Esophagus muscularis mucosa (tissue), 4 donors: ENCODE measurements at places on chromosomes 5 and 9.

DNA sequence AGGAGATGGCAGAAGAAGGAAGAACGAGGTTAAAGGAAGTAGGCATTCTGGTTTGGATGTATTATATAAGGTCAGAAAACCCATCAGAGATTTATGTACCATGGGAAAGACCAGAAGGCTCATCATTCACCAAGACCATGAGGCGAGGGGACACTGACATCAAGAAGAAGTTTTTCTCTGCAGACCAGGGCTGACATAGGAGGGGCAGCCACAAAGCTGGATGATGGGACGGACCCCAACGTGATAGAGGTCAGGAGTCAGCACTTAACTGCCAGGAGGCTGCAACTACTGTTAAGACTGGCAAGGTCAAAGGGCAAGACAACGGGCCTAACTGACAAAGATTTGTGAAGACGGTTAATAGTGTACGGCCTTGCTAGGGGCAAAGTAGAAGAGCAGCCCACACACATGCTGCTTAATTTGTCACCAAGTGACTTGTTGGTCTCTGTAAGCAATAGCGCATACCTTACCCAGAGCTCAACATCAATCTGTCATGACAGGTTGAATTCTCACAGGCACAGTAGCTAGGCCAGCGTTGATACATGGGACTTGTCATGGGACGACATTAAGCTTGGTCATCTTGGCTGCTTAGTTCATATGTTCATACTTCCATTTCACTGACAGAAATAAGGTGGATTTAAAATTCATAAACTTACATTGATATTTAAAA is 579.7 kb upstream of the CDH10 start:
- no peak for DNase-seq

- no peak for DNase-seq
These were observed 26.3 kb downstream of the UBAP1 start for GRCh38 chr9:34205102-34205501.

DNA sequence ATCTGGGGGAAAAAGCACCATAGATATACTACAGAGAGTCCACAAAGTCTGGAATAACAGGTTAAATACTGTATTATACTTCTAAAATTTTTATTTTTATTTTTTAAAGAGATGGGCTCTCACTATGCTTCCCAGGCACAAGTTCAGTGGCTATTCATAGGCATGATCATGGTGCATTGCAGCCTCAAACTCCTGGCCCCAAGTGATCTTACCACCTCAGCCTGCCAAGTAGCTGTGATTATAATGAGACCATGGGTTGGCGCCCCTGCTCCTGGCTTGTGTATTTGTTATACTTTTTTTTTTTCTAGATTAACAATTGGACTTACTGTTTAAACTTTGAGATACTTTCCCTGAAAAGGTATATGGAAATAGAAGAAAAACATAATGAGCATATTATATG is 25.9 kb downstream of the ERBIN start:
- DNase-seq: no peak

- no peak for DNase-seq
These were observed 18.5 kb downstream of the MRPS27 start for GRCh38 chr5:72301557-72301956.

GRCh38 chr9:69293156-69293555 is 31.9 kb upstream of the ENTREP1 start:
- no peak for DNase-seq

DNA sequence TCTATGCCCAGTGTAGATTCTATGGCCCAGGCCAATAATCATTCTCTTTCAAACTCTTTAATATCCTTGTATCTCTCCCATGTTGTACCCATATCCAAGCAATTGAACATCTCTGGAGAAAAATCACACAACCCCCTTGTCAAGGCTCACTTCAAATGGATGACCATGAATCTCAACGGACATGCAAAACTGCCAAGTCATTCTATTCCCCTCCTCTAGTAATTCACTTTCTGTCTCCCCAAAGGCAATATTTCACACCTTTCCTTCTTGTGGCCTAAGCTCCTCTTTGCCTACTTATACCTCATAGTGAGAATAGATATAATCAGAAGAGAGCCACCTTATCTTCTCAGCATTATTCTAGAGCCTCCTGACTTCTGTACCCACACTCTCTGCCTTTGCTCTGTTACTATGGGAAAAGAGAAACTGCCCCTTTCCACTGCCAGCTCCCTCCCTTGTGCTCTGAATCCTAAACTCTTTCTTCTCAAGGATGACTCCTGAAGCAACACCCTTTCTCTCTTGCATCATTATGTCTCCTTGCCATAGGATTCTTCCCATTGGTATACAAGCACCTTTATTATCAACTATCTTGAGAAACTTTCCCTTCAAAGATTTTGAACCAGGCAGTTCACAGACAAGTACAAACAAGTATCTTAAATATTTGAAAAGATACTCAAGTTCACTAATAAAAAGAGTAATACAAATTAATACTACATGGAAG is 66.1 kb downstream of the RPS23 start:
- DNase-seq: no peak

DNA sequence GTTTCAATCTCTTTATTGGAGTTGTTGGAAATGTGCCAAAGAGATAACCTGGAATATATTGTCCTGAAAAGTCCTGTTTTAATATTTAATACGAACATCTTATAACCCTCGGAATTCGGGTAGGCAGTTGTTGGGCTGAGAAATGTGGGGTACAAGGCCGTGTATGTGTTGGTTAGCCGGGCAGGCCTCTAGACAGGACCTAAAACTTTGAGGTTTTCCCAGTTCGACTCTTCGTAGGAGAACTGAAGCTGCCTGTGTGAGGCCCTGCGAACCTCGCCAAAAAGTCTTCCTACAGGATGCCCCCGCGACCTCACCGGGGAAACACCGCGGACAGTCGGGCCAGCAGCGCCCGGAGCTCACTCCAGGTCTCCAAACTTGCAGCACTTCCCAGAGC is 583 bp upstream of the TJP2 start:
- DNase-seq: no peak

GRCh38 chr9:94490465-94490864 is 64.4 kb upstream of the PCAT7 start:
- no peak for DNase-seq

- no peak for DNase-seq
These were observed 182.2 kb downstream of the TRIO start for GRCh38 chr5:14325369-14325768.

GRCh38 chr5:78472469-78473106 is 112.2 kb downstream of the SCAMP1 start:
- no peak for DNase-seq
